ENCODE measurements at places on chromosomes 1 and 21.

DNA sequence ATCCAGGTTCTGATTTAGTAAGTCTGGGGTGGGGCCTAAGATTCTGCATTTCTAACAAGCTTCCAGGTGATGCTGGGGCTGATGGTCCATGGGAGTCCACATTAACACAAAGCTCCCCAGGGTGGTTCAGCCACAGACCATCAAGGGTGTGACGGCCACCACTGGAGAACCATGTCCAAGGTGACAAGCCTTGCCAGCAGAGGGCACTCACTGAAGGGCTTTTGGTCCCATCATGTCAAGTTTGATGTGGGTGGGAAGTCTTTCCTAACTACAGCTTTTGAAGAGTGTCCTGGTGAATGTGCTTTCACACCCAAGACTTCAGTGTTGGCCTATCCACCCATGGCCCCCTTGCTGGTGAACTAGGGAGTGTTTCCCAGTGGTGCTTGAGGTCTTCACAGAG is 67.1 kb downstream of the UBE2T start:
- DNase-seq, result no peak

GRCh38 chr1:113905435-113905861 is 322 bp downstream of the DCLRE1B start:
- DNase-seq, result peak; percentile 5

GRCh38 chr21:37505963-37506362 is 139.4 kb downstream of the DYRK1A start:
- no peak for DNase-seq

DNA sequence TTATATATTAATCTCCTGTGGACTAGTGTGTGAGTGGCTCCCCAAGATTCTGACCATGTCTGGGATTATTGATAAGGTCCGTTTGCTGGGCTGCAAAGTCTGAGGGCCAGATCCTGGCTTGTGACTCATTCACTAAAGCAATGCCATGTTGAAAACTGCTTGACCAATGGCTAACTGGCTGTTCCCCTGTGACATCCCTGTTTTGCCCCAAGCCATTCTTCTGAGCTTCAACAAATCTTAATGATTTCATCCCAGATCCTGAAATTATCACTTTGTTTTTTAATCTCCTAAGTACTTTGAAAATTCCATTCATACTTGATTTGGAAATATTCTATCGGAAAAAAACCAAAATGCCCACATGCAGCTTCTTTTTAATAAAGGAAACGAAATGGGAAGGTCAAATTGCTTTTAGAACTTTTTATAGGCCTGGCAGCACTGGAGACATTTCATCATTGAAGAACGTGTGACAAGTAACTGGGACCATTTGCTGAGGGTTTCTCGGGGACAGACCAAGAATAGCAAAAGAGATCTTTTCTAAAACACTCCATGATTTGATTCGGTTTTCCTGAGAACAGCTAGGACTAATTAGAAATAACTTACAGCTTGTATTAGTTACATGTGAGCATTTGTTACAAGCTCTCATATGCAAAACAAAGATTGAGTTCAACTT is 121.3 kb downstream of the TGFB2 start:
- no peak for DNase-seq

DNA sequence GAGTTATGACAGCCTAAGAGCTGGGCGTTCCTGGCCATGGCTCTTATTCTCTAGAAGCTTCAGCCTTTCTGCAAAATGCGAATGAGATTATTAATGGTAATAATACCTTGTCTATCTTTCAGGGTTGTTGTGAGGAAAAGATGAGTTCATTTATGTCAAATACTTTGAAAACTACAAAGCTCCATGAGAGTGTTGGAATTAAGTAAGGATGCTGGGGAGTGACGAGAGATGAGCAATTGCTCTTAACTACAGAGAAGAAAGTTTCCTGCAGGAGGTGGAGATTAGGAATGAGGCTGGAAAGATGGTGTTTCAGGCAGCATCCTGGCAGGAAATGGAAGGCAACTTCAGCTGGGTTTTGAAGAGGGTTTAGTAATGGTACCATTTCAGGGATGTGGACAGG is 124.2 kb downstream of the CACNA1E start:
- no peak for DNase-seq

GRCh38 chr1:41673806-41674205 is 189.3 kb upstream of the EDN2 start:
- no peak for DNase-seq

GRCh38 chr21:26739189-26739588 is 106.0 kb downstream of the ADAMTS1 start:
- DNase-seq, result no peak

GRCh38 chr1:228390649-228391048 is 16.0 kb downstream of the TRIM11 start:
- no peak for DNase-seq

GRCh38 chr1:59295618-59296017 is 1.3 kb upstream of the FGGY start:
- no peak for DNase-seq

DNA sequence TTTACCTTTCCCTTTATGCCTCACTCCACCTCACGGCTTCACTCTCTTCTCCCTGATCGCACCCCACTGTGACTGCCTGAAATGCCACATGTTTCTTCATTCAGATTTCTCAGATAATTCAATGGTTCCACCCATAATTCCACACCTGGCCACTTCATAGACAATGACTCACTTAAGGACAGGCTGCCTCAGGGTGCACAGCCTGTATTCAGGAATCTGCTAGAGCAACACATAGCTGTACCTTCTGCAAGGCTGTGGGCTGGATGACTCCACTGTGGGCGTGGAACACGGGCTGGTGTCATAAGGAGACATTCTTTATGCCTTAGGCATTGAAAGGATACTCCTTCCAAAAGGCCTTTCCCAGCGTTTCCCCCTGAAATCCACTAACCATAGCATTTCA is 36.1 kb downstream of the L1TD1 start:
- no peak for DNase-seq

- no peak for DNase-seq
These were observed 1.1 kb upstream of the PLCH2 start for GRCh38 chr1:2474933-2475371.

DNA sequence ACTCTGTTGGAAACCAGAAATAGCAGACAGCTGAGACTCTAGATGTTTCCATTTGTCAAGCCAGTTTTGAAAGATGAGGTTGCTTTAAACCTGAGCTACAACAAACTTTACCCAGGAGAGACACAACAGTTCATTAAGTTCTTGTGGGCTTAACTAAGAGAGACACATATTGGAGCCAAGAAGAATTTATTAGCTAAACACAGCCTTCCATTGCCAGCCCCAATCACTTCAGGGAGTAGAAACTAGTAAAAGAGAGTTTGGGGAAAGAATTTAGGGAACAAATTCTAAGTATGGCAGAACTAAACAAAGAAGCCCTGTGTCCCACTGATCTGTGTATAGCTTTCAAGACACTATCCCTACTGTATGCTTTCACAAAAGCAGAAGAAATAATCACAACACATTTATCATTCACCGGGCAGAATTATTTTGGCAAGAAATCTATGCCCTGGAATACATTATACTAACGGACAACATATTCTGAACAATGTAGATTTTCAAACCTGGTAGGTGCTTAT is 87.3 kb upstream of the KAZN start:
- no peak for DNase-seq

DNA sequence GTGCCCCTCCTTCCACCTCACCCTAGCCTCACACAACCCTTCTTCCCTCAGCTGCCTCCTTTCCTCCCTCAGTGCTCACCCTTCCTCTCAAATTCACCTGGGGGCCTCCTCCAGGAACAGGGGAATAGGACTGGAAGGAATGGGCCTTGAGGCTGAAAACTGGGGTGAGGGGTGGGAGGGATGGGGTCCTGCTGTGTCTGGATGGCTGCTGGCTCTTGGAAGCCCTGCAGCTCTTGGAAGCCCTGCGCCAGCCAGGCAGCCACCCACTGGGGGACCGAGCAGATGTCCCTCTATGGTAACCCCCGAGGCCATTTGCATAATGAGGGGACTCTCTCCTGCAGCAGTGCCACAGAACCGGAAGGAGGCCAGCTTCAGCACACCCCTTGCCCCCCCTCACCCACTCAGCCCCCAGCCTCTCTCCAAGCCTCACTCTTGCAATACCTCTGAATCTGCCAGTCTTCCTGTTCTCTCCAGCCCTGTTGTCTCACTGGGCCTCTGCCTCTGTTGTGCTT is 85.2 kb downstream of the KIRREL1 start:
- DNase-seq, result no peak

- DNase-seq, result peak; percentile 87
These were observed 14.9 kb downstream of the PDIK1L start for GRCh38 chr1:26126321-26127084.

GRCh38 chr21:26282058-26282457 is 111.5 kb upstream of the APP start:
- DNase-seq, result no peak

- no peak for DNase-seq
These were observed 54.7 kb upstream of the IFFO2 start for GRCh38 chr1:19010995-19011844.

- no peak for DNase-seq
These were observed 389.7 kb upstream of the RUNX1 start for GRCh38 chr21:35438643-35439404.
